ENCODE measurements at places on chromosomes 7 and 10.
A peak's percentile ranks its signal among the peaks of the same experiment; 100 is the strongest.

- DNase-seq: peak; percentile 56
These were observed 10.1 kb downstream of the AQP1 start for GRCh38 chr7:30921540-30922401.

GRCh38 chr7:36076074-36076473 lies 77.0 kb upstream of the EEPD1 start:
- DNase-seq: no peak

GRCh38 chr10:73480158-73480557 lies 15.7 kb downstream of the PPP3CB start:
- no peak for DNase-seq

DNA sequence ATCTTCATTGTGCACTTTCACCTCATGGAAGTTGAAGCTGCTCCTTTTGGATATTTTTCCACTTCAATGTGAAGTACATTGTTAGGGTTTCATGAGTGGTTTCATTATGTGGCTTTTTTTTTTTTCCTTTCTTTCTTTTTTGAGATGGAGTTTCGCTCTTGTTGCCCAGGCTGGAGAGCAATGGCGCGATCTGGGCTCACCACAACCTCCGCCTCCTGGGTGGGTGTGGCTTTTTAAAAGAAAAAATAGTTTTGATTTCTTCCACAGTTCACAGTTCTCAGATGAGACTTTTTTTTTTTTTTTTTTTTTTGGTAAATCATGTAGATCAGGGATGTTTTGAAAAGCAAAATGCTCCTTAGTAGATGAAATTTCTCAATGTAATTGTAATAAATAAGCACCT lies 652.3 kb upstream of the ANKRD30A start:
- DNase-seq: no peak

DNA sequence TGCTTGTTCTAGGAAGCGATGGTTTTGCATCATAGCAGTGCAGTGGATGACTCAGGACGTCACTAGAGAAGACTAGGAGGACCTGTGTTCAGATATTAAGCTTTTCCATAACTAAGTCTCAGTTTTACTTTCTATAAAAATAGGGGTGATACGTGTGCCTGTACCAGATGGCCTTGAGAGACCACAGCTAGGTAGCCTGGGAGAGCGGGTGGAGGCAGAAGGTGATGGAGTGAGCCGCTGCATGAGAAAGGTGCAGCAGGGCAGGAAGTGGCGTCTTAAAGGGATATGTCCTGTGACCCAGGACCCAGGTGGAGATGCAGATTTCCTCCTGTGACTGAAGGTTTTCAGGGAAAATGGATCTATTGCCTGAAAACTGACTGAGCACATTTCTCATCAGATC lies 304.9 kb downstream of the CDC14C start:
- DNase-seq: no peak

DNA sequence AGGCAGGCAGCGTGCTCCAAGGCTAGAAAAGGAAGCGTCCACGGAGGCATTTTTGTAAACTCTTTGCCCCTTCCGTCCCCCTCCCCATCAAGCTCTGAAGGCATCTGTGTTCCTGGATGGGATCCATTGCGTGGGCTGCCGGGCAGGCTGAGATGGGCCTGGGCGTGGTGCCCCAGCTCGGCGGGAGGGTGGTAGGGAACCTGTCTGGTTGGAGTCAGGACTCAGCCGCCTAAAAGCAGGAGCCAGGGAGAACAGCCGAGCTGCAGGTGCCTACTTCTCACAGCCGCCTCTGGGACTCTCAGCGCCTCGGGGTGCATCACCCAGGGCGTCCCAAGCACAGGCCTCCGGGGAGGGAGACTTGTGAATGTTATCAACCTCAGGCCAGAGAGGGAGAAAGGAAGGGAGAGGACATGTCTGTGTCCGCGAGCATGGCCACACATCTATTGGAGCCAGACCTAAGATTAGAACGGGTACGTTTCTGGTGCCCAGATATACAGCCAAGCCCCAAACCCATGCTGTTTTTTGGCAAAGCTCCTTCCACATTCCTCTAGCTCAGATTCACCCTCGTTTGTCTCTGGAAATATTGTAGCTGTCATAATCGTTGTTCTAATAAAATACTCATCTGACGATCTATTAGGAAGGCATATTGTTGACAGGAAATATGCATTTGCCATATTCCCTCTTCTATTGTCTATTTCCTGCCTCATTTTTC lies 48.6 kb upstream of the CTBP2 start:
- DNase-seq: no peak

DNA sequence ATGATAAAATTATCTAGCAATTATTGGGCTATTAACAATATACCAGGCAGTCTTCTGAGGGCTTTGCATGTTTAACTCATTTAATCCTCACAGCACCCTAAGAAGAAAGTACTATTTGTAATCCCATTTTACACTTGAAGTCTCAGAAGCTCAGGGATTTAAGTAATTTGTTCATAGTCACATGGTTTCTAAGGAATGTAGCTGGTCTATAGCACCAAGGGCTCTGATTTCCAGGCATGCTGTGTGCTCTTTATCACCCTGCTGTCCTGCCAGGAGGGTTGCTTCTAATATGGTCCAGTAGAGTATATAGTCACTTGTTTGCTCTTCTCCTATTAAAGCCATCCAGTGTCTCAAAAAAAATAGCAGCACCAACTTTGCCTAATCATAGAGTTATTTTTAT lies 417.2 kb downstream of the PLXDC2 start:
- DNase-seq: no peak

- no peak for DNase-seq
These were observed 176.0 kb downstream of the NOC3L start for GRCh38 chr10:94186722-94187121.

GRCh38 chr10:124632064-124632531 lies 112.1 kb downstream of the FAM53B start:
- no peak for DNase-seq

DNA sequence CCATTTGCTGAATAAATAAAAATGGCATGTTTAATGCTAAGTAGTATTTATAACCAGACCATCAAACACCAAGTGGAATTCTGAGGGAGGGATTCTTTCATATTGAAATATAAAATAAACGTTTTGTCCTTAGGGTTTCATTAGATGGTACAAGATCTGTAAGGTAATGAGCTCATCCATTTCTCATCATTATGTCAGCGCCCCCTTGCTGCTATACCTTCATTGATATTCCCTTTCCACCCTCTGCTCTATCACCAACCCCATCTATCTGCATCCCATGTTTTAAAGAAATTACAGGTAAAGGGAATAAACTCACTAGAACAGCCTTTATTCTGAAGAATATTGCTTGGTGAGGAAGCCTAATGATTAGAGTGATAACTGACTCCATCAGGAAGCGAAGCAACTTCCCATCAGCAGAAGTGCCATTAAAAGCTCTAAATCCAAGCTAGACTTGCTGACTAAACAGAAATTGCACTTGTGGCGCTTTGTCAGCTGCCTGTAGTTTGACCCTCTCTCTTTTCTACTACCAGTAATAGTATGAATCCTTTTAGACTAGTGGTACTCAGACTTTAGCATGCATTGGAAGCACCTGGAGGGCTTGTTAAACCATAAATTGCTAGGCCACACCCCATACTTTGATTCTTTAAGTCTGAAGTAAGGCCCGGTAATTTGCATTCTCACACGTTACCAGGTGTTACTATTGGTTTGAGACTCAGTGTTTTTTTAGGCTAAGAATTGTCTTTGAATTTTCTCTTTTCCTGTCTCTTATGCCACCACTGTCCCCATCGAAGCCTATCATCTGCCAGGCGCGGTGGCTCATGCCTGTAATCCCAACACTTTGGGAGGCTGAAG lies 27.5 kb downstream of the ADD3 start:
- DNase-seq: no peak

DNA sequence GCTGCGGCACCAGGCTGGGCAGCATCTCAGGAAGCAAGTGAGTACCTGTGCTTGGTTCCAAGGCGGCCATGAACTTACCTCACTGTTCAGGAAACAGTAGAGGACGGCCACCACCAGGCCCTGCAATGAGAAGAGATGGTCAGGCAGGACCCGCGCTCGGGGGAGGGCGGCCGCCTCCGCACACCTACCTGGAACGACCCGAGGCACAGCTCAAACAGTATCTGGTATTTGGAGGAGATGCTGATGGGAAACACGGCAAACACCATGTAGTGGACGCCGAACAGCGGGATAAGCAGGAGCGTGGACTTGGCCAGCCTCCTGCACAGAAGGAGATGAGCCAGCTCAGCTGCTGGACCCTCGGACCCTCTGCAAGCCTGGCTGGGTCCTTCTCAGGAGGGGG lies 112.9 kb downstream of the VIPR2 start:
- peak; percentile 50 for DNase-seq

DNA sequence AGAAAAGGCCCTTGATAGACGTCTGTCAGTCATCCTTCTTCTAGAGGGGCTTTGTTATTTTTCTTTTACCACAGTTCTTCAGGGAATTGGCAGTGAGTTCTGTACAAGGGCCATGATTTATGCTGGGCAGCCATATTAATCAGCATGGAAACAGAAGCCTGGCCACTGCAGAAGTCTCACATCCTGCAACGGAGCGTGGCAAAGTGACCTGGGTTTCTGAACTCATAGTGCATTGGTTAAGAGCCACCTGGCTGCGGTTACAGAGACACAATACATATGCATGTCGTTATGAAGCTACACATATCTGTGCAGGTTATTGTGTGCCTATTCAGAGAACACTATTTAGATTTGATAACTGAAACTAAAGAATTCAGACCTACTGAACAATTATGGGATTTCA lies 419.4 kb upstream of the CELF2 start:
- no peak for DNase-seq

DNA sequence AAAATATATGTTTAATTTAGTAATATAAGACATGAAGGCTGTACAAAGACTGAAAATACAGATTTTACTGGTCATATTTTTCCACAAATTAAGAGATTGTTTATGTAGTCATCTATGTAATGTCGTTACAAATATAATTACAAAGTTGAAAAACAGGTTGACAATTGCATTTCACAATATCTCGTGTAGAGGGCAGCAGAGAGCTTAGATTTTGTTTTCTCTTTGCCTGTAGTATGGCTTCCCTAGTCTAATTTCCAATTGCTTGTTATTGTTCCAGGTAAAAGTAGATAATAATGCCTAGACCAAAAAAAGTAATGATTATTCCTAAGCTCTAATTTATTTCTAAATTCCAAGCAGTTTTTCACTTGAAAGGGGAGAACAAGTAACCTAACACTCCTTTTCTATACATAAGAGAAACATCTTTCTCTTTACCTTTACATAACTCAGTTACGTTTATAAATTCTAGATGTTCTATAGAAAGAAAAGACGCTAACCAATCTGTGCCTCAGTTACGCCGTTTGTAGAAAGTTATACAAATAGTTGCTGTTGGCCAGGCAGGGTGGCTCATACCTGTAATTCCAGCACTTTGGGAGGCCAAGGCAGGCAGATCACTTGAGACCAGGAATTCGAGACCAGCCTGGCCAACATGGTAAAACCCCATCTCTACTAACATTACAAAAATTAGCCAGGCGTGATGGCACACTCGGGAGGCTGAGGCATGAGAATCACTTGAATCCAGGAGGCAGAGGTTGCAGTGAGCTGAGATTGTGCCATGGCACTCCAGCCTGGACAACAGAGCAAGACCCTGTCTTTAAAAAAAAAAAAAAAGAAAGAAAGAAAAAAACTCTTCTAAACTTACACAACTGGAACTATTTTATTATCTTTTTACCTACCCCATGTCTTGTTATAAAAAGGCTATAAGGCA lies 30.0 kb downstream of the NET1 start:
- DNase-seq: no peak

DNA sequence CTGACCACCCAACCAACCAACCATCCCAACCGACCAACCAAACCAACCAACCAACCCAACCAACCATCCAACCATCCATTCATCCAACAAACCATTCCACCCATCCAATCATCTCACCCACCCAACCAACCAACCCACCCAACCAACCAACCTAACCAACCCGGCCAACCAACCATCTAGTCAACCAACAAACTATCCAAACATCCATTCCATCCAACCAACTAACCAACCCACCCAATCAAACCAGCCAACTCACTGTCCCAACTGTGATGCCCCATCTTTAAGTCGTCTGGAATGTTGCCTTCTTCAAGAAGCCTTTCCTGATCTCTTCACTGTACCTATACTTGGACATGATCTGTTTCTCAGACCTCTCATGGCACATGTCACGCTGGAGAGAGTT lies 31.6 kb downstream of the MINDY4 start:
- DNase-seq: no peak

- no peak for DNase-seq
These were observed 668.2 kb downstream of the KCNMA1 start for GRCh38 chr10:76969366-76969948.

DNA sequence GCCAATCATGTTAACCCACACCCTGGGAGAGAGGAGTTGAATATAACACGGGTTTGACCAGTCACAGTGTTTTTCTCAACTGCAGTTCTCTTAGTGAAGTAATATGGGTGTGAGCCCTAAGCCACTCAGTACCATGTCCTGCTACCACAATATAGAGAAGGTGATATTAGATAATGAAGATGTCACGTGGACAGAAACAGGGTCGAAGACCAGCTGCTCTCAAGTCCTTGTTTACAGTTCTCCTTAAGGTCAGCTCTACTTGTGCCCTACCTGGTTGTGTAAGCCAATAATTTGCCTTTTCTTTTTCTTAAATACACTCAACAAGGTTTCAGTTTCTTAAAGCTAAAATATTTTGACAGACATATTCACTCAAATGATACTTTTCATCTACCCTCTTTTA lies 128.3 kb upstream of the POT1 start:
- no peak for DNase-seq

DNA sequence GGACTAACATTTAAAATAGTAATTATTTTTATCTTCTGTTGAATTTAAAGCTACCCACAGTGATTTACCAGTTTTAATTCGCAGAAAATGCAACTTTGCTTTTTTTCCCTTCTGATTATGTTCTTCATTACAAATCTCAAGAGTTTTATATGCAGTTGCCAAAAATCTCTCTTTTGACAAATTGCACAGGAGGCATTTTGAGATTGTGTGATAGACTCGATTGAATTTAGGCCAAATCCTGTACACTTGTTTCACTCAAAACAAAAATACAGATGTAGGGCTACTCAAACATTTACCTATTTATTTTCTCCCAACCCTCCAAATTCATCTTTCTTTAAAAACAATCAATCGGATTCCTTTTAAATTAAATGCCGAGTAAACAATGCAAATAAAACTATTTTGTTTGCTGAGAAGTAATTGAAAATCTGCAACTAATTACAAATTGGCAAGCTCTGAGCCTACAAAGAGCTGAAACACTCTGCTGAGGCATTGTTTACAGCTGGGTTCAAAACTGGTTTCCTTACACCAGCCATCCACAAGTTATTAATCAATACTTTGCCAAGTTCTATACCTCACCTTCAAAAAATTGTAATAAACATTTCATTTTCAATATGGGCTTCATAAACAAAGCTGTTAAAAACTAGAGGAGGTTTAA lies 214.9 kb upstream of the TCF7L2 start:
- DNase-seq: no peak

GRCh38 chr10:91759581-91759986 lies 38.6 kb upstream of the TNKS2 start:
- no peak for DNase-seq
